ENCODE measurements at places on chromosomes 13 and 19. TPM values are rescaled to one million over a fixed set of nuclear protein-coding genes. Genes with fewer than 3 reads are reported as not detected.

Gene ZNF790
- 0.19 TPM for total RNA-seq

Gene VSTM2B
- total RNA-seq: not detected

Gene SLITRK6
- total RNA-seq: 0.10 TPM

Gene ZNF552
- 6.0 TPM for total RNA-seq

Gene PNMA8A
- total RNA-seq: 9.3 TPM

Gene HS6ST3
- total RNA-seq: not detected

Gene CEP89
- 50.8 TPM for total RNA-seq

Gene NLRP11
- total RNA-seq: not detected

Gene NXNL1
- total RNA-seq: not detected

Gene SYCN
- not detected for total RNA-seq

Gene LCP1
- total RNA-seq: 0.22 TPM

Gene ACER1
- not detected for total RNA-seq

Gene URAD
- total RNA-seq: not detected

Gene ZNF541
- not detected for total RNA-seq

Gene ZNF865
- 12.2 TPM for total RNA-seq

Gene KDELR1
- total RNA-seq: 400 TPM

Gene CYP4F2
- 0.07 TPM for total RNA-seq

Gene CCDC106
- 18.6 TPM for total RNA-seq

Gene FPR3
- not detected for total RNA-seq

Gene SH2D3A
- total RNA-seq: 17.2 TPM

Gene GARIN5B
- 0.08 TPM for total RNA-seq

Gene ATXN8OS
- total RNA-seq: not detected

Gene ZNF665
- total RNA-seq: not detected
